Effector memory CD8-positive, alpha-beta T cell (primary cell): ENCODE measurements at places on chromosomes 5 and 9.

DNA sequence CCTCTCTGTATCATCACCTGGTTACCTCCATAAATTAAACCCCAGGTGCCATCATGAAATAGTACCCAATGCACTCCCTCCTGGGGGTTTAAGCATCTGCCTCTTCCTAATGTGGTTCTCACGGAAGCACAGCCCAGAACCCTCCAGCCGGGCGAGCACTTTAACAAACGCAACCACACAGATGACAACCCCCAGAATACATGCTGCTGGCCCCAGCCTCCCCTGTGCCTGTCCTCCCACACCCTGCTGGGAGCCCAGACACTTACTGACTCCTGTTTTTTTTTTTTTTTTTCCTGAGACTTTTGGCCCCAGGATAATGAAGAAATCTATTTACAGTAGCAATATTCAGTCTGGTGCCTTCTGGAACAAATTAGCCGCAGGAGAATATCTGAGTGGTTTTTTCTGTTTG, 50.0 kb upstream of the COL5A1 start:
- no peak for DNase-seq

- DNase-seq, result no peak
These were observed 335.8 kb downstream of the GADD45G start for GRCh38 chr9:89940625-89941024.

- no peak for DNase-seq
These were observed 86.1 kb downstream of the SMIM23 start for GRCh38 chr5:171871711-171872110.

GRCh38 chr5:80654054-80654390, 430 bp upstream of the MSH3 start:
- no peak for DNase-seq
